Fibroblast of pulmonary artery (primary cell): ENCODE measurements at places on chromosomes 3 and 15.

- DNase-seq, result no peak
Observed at GRCh38 chr3:29440413-29441305, 159.8 kb downstream of the RBMS3 start.

DNA sequence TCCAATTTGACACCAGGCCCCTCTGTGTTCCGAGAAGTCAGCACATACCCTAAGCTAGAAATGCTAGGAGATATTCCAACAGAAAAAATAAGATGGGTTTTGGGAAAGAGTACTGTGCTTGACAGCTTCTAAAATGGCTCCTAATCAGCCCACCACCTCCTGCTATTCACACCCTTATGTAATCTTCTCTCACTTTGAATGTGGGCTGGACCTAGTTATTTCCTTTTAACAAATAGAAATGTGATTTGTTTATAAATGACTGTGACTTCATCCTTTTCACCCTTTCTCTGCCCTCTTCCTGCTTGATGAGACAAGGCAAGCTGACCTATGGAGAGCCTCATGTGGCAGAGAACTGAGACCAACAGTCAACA is 961.1 kb downstream of the FHIT start:
- DNase-seq, result no peak

DNA sequence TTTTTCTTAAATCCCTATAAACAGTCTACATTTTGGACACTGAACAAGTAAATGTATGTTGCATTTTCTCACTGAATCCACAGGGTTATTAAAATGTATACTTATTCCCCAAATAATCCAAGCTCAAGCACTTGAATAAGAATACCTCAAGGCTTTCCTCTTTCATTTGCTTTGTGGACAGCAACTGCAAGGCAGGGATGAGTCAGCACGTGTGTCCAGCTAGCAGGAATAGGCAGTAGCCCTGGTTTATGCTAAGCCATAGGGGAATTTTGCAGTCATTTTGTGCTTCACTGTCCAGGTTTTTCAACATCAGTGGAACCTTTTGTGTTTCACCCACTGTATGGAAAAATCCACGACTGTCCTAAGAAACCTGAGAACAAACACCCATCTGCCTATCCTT is 96.7 kb upstream of the KCNMB2 start:
- peak; percentile 61 for DNase-seq

DNA sequence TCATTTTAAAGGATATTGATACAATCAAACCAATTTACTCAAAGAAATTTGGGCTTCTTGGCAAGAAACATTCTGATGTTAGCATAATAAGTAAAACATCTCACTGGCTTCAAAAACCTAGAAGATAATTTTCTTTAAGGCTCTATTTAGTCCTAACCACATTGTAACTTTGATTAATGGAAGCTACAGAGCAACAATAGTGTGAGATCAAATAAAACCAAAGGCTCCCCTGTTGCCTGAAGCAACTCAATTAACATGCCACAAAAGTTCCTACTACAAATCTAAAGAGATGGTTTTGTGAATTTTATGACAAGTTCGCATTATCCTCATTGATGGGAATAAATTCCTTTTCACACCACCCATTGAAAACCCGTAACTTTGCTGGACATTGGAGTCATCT is 5.9 kb downstream of the DPH6 start:
- no peak for DNase-seq

GRCh38 chr3:12192173-12192572 is 33.5 kb upstream of the TIMP4 start:
- DNase-seq, result no peak

DNA sequence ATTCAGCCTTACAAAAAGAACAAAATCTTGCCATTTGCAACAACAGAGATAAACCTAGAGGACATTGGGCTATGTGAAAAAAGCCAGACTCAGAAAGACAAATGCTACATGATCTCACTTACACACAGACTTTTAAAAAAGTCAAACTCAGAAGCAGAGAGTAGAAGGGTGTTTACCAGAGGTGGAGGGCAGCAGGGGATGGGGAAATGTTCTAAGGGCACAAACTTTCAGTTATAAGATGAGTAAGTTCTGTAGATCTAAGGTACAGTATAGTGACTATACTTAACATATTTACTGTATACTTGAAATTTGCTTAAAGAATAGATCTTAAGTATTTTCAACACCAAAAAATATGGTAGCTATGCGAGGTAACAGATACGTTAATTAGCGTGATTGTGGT is 3.0 kb downstream of the MYEF2 start:
- DNase-seq, result no peak

DNA sequence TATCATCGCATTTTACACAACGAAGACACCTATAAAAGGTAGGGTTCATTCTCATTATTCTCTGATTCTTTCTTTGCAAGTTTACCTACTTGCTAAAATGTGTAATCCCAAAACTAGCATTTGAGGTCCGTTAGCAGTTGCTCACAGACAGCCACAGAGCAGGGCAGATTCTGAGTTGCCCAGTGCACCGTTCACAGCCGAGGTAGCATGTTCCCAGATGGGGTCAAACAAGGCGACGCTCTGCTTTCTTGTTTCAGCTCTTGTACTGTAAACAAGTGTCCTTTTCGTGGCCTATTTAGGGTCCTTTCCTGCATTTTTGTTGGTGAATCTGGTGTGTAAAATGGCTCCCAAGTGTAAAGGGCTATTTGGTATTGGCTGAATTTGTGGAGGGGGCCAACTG is 3.1 kb downstream of the PPP1R2 start:
- no peak for DNase-seq

DNA sequence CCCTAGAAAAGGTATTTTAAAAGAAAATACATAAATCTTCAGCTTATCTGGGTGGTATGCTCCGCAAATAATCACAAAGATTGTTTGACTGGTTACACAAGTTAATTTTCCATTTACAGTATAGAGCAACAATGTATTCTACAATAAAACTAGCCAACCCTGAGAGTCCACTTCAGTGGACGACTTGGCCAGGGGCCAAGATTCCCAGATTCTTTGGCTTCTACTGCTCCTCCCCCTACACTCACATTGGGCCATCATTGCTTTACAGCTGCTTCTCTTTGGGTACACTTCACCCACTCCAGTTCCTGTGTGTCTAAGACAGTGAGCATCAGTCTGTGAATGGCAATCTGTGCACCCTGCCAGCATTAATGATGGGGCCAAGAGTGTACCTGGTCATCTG is 17.2 kb upstream of the PRICKLE2 start:
- peak; percentile 53 for DNase-seq

- DNase-seq, result no peak
Observed at GRCh38 chr3:55984626-55985025, 483.6 kb downstream of the ERC2 start.

- no peak for DNase-seq
Observed at GRCh38 chr3:69540706-69541581, 155.1 kb upstream of the FRMD4B start.

GRCh38 chr3:144809380-144809779 is 837.8 kb downstream of the DIPK2A start:
- DNase-seq, result no peak

- DNase-seq, result no peak
Observed at GRCh38 chr3:177141899-177142646, 55.2 kb downstream of the TBL1XR1 start.

DNA sequence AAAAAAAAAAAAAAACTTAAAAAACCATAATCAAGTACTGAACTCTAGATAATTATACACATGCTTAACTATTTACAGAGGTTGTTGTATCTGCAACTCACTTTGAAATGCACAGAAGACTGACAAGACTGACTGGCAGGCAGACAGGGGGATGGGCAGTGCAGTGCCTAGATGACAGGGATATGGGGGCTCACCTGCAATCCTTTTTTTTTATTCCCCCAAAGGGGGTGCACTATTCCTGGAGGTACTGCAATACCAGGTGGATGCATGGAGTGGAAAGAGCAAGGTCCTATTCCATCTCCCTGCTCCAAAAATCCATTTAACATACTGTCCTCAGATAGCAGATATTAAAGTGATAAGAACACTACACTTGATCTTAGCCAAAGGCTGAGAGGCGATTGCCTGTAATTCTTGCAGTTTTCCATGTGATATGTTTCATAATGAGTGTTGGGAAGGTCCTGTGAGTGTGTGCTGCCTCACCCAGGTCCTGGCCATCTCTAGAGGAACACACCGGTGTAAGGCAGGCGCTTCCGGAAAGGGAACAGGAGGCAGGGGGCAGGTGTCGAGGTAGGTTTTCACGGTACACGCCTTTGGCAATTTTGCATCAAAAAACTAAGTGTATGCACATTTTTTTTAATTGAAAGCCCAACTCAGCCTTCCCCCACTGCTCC is 22.7 kb downstream of the SEC61A1 start:
- no peak for DNase-seq

GRCh38 chr15:48001393-48002039 is 119.3 kb upstream of the SLC24A5 start:
- no peak for DNase-seq

DNA sequence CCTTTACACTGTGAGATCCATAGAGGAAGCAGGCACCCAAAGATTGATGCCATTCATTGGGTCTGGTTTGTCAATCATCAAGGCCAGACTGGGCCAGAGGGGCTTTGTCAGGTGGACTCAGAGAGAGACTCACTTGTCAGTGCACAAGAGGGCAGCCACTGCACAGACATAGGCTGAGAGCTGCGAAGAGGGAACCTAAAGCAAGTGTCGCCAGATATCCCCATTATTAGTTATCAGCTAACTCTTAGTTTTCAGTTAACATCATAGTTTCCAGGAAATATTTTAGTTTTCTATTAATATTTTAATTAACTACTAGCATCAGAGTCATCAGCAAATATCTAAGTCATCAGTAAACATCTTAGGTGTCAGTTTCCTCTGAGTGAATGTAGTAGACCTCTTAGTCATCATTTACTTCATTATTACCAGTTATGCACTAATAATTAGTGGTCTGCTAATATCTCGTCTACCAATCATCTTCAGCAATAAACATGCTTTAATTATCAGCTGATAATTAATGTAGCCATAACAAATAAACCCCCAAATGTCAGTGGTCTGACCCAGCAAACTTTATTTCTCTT is 41.7 kb upstream of the LIMD1 start:
- no peak for DNase-seq

GRCh38 chr3:100810671-100811070 is 101.4 kb downstream of the TFG start:
- DNase-seq, result peak; percentile 51

DNA sequence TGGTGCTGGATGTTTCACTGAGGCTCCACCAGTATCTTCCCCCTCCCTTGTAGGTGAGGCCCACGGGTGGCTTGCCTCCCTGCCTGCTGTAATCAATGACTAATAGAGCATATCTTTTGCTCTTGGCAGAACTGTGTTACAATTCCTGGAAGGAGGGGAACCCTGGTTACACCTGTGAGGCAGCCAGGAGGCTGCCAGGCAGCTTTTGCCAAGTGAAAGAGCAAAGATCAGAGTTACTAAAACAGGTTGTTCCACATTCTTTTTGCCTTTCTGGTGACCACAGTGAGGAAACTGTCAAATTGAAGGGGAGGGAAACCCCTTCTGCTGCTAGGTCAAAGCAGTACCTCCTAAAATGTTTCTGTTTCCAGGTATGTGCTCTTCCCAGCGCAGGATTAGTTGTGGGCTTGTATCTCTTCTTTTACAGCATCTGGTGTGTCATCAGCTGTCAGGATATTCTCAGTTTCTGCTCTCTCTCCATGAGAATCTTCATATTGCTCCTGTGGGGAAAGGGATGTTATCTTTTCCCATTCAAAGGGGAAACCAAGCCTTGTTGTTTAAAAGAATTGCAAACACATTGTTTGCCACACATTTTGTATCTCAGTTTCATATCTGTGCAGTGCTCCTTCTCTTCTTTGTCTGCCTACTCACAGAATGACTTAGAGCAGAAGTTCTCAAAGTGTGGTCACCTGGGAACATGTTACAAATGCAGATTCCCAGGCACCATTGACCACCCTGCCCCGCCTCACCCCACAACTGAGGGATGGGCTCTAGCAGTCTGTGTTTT is 137.4 kb upstream of the UMPS start:
- no peak for DNase-seq

- DNase-seq, result no peak
Observed at GRCh38 chr15:42150219-42150970, 6.0 kb downstream of the PLA2G4F start.

DNA sequence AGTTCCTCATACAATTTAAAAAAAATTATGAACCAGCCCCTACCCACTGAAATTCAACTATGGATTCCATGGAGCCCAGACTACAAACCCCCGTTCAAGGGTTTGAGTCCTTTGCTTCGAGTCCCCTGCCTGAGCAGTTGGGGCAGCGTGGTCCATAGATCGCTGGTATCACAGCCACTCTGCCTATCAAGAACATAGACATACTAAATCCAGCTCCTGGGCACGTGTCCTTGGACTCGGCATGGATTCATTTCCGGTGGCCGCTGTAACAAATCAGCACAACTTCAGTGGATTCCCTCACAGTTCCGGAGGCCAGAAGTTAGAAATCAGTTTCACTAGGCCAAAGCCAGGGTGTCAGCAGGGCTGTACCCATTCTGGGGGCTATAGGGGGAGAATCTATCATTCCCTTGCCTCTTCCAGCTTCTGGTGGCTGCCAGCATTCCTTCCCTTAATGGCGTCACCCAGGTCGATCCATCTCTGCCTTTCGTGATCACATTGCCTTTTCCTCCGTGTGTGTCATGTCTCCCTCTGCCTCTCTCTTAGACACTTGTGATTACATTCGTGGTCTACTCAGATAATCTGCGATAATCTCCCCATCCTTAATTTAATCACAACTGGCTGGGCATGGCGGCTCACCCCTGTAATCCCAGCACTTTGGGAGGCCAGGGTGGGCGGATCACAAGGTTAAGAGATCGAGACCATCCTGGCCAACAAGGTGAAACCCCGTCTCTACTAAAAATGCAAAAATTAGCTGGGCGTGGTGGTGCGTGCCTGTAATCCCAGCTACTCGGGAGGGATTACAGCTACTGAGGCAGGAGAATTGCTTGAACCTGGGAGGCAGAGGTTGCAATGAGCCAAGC is 4.6 kb upstream of the TMEM44 start:
- no peak for DNase-seq

GRCh38 chr15:78421238-78421965 is 16.6 kb upstream of the IREB2 start:
- DNase-seq, result no peak

- DNase-seq, result no peak
Observed at GRCh38 chr3:33385423-33385822, 54.8 kb downstream of the UBP1 start.

GRCh38 chr15:65884511-65884910 is 15.2 kb downstream of the RAB11A start:
- DNase-seq, result no peak

DNA sequence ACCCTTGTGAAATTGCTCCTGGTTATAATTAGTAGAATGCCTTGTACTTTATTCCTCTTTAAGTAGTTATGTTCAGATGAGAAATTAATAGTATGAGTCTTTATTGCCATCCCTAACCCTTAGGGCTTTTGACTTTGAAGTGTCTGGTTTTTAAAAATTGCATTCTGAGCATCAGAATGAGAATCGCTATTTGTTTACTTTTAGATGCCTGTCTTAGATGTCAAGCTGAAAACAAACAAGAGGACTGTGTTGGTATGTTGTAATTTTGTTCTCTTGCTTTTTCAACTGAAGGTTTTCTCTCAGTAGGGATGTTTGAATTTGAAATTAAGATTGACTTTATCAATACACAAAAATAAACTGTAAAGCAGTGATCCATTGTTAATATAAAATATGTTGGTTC is 5.2 kb downstream of the RNF7 start:
- DNase-seq, result no peak

- DNase-seq, result no peak
Observed at GRCh38 chr3:53267766-53268165, 11.9 kb upstream of the TKT start.

- DNase-seq, result no peak
Observed at GRCh38 chr3:16589867-16590624, 15.2 kb downstream of the DAZL start.

GRCh38 chr3:189325454-189325853 is 153.7 kb downstream of the TPRG1 start:
- DNase-seq, result no peak
